T follicular helper cell (primary cell): ENCODE measurements at places on chromosomes 3 and 15.

- no peak for DNase-seq
Observed at GRCh38 chr3:9293076-9293475, 43.6 kb upstream of the SRGAP3 start.

DNA sequence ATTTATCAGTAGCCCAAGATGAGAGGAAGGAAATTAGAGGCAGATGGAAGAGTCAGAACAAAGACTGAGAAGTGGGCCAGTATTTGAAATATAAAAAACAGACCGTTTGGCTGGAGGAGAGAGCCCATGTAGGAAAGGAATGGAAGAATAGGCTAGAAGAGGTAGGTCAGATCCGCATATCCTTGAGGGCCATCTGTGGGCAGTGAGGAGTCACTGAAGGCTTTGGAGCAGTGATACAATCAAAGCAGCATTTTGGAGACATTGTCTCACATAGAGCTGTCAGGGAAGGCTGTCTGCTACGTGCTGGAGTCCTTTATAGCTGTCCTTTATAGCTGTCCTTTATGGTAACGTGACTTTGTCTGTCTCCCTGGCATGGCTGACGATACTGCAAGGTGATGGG lies 92.0 kb upstream of the VEPH1 start:
- no peak for DNase-seq

DNA sequence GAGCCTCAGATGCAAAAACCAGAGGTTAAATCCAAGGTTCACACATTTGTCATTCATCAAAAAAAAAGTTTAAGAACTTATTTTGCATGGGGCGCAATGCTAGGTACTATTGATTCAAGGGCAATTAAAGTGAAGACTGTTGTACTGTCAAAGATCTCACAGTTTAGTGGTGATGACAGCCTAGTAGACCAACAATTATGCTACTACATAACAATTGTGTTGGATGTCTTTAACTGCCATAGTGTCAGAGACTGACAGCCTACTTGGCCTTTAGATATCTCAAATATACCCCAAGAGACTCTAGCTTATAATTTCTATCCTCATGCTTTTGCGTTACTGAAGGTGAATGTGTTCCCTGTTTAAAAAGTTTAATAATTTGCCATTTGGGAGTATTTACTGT lies 72.1 kb upstream of the PHLDB2 start:
- DNase-seq, result no peak

DNA sequence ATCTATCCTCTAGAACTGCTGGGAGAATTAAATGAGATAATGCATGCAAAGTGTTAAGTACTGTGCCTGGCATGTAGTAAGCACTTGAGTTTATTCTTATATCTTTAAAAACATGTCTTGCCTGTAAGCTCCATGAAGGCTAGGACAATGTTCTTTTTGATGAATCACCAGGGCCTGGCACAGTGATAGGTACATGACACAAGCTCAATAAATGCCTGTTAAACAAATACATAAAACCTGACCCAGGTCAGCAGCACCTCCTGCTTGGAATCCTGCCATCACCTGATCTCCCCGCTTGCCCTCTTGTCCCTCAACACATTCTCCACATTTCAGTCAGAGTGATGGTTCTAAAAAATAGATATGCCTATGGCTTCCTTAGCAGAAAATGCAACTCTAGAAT lies 186.8 kb downstream of the CHST2 start:
- no peak for DNase-seq

DNA sequence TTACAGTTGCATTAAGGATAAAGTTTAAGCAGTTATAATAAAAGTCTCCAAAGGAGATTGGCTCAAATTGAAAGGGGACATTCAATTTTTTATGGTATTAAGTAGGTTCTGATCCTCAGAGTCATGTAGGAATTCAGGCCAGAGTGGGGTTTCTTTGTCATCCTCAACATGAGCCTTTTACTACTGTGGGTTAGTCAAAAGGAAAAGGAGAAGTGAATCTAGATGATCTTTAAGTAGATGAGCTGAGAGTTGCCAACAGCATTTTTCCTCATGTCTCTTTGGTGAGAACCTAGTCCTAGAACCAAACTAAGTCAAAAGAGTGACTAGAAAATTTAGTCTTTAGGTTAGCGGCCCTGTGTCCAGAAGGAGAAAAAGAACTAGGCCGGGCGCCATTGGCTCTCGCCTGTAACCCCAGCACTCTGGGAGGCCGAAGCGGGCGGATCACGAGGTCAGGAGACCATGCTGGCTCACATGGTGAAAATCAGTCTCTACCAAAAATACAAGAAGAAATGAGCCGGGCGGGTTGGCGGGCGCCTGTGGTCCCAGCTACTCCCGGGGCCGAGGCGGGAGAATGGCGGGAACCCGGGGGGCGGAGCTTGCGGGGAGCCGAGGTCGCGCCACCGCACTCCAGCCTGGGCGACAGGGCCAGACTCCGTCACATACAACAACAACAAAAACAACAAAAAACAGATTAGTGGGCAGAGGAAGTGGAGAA lies 4.2 kb upstream of the CHL1 start:
- no peak for DNase-seq

- no peak for DNase-seq
Observed at GRCh38 chr15:100951965-100952364, 32.8 kb downstream of the LRRK1 start.
